ENCODE measurements at places on chromosomes 6 and 20. TPM values are rescaled to one million over a fixed set of nuclear protein-coding genes. Genes with fewer than 3 reads are reported as not detected.

GRCh38 chr20:6769903-6770785 lies 2.7 kb downstream of the BMP2 start:
- DNase-seq: peak; percentile 71

DNA sequence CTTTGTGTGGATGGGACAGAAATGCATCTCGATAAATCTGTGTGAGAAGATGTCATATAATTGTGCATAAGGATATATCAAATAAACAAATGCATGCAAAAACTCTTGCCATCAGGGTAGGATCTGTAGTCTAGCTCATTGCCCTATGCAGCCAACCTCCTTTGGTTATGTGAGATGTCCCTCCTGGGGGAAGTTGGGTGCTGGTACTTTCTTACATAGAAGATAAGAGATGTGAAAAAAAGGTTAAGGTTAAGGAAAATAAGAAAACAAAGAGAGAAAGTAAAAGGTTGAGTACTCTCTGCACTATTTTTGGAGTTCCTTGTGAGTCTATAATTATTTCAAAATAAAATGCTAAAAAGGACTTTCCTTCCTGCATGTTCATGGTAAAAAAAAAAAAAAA lies 30.4 kb downstream of the ZDHHC14 start:
- DNase-seq: no peak

Gene MLN
- not detected for total RNA-seq

GRCh38 chr6:13354331-13355042 lies 26.1 kb upstream of the TBC1D7 start:
- DNase-seq: no peak

- no peak for DNase-seq
Observed at GRCh38 chr6:74256381-74256780, 560.4 kb downstream of the CD109 start.

GRCh38 chr20:48139262-48140041 lies 354.2 kb upstream of the SULF2 start:
- no peak for DNase-seq

GRCh38 chr6:137589067-137589848 lies 95.1 kb upstream of the OLIG3 start:
- DNase-seq: no peak

Gene SOX18
- total RNA-seq: 20.0 TPM

- DNase-seq: no peak
Observed at GRCh38 chr6:34961574-34961973, 72.5 kb downstream of the ANKS1A start.

GRCh38 chr20:4897600-4897999 lies 103.7 kb downstream of the SLC23A2 start:
- no peak for DNase-seq

- no peak for DNase-seq
Observed at GRCh38 chr20:51331481-51331880, 211.0 kb downstream of the NFATC2 start.

DNA sequence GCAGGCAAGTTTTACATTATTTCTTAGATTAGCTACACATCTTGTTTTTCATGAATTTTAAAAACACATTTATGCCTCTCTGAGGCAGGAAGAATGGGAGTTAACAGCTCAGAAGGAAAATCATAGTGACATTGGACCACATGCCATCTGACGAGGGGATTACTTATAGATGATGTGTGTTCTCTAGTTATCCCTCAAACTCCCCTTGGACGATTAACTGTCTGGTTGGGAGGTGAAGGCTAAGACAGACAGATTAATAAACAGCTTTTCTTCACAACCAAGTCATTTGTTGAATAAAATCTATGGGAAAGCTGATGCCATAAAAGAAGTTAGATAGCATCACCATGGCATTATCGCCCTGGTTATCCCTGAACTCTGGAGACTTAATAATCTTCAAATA lies 80.0 kb upstream of the PREP start:
- no peak for DNase-seq

DNA sequence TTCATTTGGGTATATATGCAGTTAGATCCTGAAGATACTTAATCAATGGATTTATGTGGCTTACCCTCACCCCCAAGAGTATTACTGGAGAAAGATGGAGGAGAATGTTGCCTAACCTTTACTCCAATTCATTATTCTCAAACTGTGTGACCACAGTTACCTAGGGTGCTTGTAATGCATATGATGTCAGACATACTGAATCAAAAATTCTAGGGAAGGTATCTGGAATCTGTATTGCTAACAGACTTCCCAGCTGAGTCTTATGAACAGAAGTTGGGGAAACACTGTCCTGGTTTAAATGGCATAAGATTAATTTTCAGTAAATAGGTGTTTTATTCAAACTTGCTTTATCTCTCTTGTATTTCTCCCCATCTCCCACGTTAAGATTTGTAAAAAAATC lies 83.9 kb downstream of the PKIB start:
- DNase-seq: no peak

Gene ZNF165
- total RNA-seq: 4.0 TPM

- no peak for DNase-seq
Observed at GRCh38 chr20:3775457-3776108, 5.7 kb downstream of the SPEF1 start.

- DNase-seq: peak; percentile 75
Observed at GRCh38 chr20:51014797-51015722, 7.8 kb downstream of the KCNG1 start.

DNA sequence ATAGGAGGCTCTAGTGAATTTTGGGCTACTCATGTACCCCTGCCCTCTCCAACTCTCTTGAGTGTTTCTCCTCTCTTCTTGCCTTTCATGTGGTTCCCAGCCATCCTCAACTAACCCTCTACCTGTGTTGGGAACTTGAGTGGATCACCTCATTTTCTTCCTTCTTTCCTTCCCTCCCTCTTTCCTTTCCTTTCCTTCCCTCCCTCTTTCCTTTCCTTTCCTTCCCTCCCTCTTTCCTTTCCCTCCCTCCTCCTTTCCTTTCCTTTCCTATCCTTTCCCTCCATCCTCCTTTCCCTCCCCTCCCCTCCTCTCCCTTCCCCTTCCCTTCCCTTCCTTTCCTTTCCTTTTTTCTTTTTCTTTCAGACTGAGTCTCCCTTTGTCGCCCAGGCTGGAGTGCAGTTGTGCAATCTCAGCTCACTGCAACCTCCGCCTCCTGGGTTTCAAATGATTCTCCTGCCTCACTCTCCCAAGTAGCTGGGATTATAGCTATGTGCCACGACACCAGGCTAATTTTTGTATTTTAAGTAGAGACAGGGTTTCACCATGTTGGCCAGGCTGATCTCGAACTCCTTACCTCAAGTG lies 63.8 kb downstream of the BTBD3 start:
- no peak for DNase-seq

Gene MAP7
- total RNA-seq: 80.5 TPM

Gene HCRTR2
- total RNA-seq: not detected

Gene RAE1
- total RNA-seq: 17.6 TPM

Gene PNISR
- 77.4 TPM for total RNA-seq

- no peak for DNase-seq
Observed at GRCh38 chr6:148544421-148544820, 201.8 kb downstream of the SASH1 start.

DNA sequence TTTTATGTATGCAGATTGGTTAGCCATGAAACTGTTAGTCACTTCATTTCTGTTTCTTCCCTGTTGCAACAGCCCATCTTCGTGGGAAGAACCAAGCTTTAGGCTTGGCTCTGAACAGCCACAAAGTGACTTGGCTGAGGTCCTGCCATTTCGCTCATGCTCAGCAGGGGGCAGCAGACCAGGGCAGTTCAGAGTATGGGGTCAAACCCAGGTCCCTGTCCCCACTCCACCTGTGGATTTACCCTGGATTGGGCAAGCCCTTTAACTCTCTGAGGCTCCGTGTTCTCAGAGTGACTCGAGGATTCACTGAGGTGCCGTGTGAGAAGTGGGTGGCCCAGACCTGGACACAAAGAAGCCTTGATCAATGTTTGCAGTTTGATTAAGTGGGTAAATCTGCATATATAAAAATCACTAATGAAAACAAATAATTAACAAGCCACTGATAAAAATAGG lies 19.8 kb upstream of the MAP1LC3A start:
- peak; percentile 65 for DNase-seq

GRCh38 chr6:162973151-162973872 lies 245.5 kb downstream of the PACRG start:
- no peak for DNase-seq
